Activated T-cell treated with anti-CD3 and anti-CD28 coated beads, Interleukin-2, amount 50 U/mL, for 1 hour (primary cell): ENCODE measurements at places on chromosomes 16 and 17.

DNA sequence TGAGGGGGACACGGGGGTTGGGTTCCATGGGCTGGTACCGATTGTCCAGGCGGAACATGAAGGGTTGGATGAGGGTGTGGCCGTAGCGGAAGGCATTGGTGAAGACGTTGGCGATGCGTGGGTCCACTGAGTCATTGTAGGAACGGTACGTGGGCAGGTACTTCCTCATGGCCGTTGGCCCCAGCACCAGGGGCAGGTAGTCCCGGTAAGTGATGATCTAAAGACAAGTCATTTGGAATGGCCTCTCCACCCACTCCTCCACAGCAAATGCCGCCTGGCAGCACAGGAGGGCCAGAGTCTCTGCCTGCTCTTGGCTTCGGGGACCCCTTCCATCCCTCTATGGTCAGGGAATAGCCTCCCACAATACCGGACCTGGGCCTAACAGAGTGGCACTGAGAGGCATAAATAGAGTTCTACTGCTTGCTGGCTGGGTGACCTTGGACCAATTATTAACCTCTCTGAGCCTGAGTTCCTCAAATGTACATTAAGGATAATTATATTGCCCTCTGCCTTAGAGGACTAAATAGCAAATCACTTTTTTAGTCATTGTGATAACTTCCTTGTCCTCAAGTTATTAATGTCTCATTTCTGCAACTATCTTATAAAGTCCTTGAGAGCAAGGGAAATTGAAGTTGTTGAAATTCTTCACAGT lies 7.2 kb downstream of the MPO start:
- DNase-seq: no peak

DNA sequence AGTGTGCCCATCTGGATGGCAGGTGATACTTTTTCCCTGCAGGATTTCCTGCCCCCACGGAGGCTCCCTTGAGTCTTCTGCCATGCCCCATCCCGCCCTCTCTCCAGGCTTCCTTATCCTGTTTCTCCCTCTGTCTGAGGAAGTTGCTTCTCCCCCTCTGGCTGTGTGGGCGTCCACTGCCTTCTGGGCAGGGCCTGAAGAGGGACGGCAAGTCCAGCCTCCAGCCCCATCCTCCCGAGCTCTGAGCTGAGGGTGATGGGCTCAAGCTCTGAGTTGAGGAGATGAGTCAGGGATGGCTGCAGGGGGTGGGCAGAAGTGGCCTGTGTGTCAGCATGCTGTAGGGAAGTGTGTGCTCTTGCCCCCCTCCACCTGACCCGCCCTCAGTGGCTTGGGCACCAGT lies 14.2 kb upstream of the RAP1GAP2 start:
- no peak for DNase-seq

DNA sequence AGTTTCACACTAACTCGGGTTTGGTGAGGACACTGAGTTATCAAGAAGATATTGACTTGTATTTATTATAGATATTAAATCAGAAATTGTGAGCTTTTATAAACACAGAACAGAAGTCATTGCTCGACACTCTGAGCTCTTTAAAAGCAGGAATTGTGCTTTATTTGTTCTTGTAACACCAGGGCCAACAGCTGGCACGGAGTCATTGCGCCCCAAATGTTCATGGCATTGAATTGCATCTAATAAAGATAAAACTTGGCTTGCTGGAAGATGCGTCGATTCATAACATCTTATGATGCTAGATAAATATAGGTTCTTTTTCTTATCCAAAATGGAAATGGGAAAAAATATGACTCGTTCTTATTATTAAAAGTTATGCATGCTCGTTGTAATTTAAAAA lies 11.8 kb upstream of the MLYCD start:
- DNase-seq: no peak

DNA sequence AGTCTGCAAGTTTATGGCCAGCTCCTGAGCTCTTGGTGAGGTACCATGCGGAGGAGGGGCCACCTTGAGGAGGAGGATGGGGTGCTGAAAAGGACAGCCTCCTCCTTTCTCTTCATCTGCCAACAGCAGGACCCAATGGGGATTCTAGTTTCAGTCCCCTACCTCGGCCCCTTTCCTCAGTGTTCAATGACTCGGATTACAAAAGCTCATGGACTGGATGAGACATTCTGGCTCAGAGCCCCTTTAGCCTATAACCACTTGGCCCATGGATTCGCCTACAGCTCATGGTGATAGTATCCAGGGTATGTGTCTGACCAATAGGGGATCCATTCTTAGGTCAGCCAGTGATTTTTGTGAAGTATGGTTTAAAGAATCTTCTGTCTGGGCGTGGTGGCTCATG lies 8.5 kb upstream of the PIK3R6 start:
- DNase-seq: no peak

GRCh38 chr17:57699751-57700219 lies 45.3 kb downstream of the CCDC182 start:
- DNase-seq: no peak

DNA sequence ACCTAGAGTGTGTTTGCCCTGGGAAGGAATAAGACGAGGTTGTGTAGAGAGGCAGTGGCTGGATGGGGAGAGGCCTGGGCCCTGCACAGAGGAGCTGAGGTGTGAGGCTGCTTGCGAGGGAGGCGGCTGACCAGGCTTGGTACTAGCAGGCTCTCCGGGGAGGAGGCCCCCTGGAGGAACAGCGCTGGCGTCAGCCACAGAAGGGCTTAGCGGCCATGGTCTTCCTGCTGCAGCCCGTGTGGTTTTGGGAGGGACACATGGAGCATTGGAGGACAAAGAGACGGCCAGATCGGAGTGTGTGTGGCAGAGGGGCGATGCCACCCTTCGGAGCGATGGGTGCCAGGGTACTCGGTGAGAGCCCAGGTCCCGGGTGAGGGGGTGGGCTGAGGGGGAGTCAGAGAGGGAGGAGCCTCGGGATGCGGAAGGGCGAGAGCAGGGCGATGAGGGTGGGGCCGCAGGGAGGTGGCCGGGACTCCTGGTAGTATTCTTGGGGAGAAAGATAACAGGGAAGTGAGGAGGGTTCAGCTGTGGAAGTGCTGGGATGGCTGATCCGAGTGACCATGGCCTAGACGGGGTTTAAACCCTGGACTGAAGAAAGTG lies 8.3 kb downstream of the BANP start:
- no peak for DNase-seq

GRCh38 chr17:34275881-34276280 lies 5.9 kb downstream of the CCL7 start:
- DNase-seq: no peak

GRCh38 chr17:8151641-8152111 lies 528 bp downstream of the PER1 start:
- DNase-seq: peak; percentile 63

- DNase-seq: no peak
Measured at GRCh38 chr17:59381716-59382570, 50.5 kb downstream of the YPEL2 start.

DNA sequence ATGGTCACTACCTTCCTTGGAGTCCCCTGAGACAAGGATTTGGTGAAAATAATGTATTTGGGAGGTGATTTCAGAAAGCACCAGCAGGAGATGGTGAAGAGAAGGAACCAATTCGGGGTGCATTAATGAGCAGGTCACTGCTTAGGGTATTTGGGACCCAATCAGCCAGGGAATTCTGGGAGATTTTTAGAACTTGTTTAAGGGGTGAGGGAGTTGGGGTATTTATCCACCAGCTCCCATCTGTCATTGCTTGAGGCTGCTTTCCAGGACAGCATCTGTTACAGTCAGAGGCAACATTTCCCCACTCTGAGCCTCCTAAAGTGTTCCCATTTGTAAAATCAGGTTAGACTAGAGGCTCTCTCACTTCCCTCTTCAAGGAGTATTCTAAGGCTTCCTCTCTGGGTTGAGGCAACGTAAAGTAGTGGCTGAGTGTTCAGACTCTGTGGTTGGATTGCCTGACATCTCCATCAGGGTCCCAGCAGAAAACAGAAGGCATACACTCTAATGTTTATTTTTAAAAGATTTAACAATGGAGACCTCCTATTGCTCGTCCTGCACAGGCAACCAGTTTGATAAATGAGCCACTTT lies 60.9 kb downstream of the CLEC19A start:
- no peak for DNase-seq

GRCh38 chr17:68246271-68247028 lies 1.4 kb upstream of the AMZ2 start:
- no peak for DNase-seq

- no peak for DNase-seq
Measured at GRCh38 chr17:63986821-63987220, 11.3 kb upstream of the PRR29 start.

DNA sequence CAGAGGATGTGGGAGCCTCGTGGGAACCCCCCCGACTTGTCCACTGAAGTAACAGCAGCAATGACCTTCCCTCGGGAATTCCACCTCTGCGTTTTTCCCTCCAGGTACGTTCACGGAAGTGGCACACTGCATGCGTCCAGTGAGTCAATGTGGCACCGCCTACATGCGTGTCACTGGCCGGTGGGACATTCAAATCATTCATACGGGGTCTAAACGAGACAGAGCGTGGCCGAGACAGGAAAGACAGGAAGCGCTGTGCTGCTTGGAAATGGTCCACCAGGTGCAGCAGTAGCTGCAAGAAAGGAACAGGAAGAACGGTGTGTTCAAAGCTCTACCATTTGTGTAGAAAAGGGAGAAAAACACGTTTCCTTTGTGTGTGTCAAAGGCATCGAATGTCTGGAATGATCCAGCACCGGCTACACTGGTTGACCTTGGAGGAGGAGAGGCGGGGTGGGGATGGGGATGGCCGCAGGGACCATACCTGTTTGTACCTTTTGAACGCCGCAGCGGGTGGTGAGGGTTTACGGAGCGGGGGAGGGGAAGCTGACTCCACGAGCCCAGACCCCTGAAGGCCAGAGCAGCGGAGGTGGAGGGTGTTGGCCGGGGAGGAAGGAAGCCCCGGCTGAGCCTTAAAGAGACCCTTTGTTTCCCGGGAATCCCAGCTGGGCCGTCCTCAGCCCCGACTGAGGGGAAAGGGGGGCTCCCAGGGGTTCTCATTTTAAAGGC lies 1.7 kb upstream of the PGAP6 start:
- DNase-seq: peak; percentile 55

DNA sequence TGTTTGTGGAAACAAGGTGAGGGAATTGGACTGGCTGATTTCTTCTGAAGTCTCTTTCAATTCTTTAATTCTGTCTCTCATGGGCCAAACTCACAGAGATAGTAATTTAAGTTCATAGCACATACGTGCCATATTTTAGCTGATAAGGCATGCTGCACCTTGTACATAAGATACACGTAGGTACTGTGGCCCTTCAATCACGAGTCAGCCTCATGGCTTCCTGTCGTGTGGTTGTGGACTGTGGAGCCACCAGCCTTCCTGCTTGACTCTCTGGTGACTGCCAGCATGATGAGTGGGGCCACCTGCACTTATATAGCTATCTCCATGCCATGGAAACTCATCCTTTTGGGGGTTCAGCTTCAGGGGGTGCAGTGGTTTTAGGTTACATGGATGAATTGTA lies 25.1 kb downstream of the KSR1 start:
- DNase-seq: peak; percentile 48

- no peak for DNase-seq
Measured at GRCh38 chr16:65919145-65919985, 447.1 kb upstream of the CDH5 start.

- DNase-seq: no peak
Measured at GRCh38 chr17:76046064-76046463, 19.0 kb upstream of the EVPL start.

DNA sequence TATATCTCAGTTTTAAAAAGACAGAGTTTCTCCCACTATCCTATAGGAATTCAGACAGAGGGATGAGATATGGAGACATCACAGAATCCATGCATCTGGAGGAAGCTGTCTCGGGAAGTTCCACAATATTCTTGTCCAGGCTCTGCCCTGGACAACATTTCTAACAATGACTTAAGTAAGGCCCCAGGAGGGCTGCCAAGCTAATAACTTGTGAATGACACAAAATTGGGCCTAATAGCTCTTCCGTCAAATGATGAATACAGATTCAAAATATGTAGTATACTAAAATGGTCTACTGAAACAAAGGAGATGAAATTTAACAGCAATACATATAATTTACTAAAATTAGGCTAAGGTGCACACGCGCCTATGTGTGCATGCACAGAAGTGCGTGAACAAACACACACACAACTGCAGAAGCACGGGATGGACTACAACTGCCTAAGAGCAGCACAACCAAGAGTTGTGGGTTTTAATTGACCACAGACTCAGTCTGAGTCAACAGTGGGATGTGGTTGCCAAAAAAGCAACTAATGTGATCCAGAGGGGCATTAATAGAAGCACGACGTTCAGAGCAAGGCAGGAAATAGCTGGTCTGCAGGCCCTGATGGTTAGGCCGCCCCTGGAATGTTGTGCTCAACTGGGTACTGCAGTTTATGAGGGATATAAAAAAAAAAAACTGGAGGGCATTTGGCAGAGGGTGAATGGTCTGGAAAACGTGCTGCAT lies 26.3 kb upstream of the HS3ST2 start:
- no peak for DNase-seq

GRCh38 chr17:43814714-43815113 lies 18.2 kb downstream of the MPP3 start:
- DNase-seq: no peak

DNA sequence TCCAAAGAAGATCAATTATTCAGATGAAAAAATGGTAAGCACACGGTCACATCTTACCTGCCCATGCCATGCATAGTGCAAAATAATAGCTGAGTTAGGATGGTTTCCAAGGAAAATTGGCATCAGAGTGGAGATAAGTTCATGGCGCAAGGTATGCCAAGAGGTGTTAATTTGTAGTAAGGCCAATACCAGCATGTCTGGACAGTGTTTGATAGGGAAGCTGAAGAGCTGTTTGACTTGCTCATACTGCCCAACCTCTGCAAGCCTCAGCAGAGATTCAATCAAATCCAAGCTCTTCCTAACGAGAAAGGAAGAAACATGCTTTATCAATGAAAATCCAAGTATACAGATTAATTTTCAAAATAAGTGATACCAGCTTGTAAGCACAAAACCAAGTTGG lies 51.0 kb downstream of the CNOT1 start:
- DNase-seq: no peak

GRCh38 chr17:48543854-48544348 lies 1.0 kb downstream of the HOXB2 start:
- no peak for DNase-seq

- no peak for DNase-seq
Measured at GRCh38 chr16:23362460-23363317, 60.6 kb downstream of the SCNN1B start.

GRCh38 chr17:77019893-77020379 lies 120.8 kb upstream of the SEC14L1 start:
- DNase-seq: no peak
